ENCODE measurements at places on chromosomes 2 and 18.

DNA sequence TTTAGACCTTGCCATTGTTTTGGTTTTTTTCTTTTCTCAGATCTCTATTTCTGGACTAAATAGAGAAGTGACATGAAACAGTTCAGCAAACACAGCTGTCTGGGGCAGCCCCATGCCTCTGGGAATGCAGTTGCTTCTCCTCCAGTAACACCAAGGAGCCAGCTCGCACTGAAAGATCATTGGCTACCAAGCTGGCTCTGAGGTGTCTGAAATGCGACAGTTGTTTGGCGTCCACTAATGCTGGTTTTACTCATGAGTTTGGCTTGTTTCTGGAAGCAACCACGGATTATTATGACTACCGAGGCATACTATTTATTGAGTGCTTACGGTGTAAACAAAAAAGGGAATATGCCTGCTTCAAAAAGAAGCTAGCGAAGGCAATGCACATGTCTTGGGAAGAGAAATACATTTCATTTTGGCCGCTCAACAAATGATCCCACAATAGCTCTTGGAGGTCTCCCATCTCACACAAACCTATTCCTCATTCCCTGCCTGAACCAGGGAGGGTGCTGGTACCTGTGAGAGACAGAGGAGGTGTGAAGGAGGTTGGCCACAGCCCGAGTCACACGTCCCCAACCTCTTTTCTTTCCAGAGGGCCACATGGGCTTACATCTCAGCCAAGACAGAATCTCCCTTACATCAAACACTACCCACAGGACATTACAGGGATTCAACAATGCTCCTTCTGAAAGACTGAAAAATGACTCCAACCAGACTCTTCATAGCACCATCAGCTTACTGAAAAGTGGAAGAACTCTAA, 37.5 kb upstream of the NEB start:
- DNase-seq = no peak

DNA sequence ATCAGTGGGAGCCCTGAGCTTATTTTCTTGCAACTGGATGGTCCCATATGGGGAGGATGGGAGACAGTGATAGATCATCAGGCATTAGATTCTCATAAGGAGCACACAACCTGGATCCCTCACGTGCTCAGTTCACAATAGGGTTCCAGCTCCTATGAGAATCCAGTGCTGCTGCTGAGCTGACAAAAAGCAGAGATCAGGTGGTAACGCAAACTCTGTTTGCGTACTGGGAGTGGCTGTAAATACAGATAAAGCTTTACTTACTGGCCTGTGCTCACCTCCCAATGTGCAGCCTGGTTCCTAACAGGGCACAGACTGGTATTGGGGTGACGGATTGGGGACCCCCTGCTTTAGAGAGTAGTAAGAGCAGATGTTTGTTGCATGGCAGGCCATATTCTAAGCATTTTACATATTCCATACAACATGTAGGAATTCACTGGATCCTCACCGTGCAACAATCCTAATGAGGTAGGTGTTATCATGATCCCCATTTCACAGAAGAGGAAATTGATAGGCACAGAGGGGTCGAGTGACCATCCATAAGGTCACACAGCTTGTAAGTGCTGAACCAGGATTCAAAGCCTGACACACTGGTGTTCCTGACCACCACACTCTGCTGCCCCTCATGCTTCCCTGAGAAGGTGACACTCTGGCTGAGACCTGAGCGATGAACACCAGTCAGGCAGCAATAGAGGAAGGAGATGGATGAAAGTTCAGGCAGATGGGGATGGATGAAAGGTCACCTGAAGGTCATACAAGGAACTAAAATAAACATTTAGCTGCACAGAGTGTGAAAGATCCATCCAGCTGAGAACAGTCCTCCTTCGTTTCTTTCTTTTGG, 15.7 kb upstream of the MAT2A start:
- DNase-seq = no peak

DNA sequence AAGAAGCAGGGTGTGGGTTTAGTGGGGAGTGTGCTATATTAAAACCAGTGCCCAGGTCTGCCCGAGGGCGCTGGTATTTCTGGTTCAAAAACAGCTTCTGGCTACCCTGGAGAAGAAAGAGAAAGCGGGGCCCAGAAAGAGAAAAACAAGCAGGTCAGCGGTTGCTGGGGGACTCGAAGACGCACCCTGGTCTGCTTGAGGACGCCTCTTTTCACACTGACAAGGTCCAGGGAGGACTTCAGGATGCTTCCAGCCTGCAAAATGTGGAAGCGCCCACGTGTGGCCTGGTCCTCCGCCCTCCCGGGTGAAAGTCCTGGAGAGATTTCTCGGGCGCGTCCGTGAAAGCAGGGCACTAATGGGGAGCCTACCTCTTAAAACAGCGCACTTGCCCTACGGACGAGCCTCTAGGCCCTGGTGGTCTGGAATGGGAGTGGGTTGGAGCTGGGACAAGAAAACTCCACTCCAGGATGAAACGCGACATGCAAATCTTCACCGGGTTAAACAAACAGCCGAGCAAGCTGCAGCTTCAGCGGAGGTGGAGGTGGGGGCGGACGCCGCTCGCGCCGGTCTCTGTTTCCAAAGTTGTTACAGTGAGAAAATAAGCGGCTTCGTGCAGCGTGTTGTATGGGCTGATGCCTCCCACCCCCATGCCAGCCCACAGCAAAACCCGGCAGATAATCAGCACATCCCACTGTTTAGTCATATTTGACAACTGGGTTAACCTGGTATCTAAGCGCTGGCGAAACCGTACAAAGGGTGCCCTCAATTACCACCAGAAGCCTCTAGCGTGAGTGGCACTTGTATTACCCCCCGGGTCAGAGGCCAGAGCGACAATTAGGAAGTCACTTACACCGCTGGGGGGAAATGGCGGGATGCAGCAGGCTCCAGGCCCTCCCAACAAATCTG, 1.1 kb upstream of the SP9 start:
- no peak for DNase-seq

GRCh38 chr18:74506448-74507084, 10.4 kb downstream of the CNDP2 start:
- DNase-seq = no peak

- no peak for DNase-seq
Measured at GRCh38 chr2:173101687-173102086, 26.0 kb downstream of the MAP3K20 start.

DNA sequence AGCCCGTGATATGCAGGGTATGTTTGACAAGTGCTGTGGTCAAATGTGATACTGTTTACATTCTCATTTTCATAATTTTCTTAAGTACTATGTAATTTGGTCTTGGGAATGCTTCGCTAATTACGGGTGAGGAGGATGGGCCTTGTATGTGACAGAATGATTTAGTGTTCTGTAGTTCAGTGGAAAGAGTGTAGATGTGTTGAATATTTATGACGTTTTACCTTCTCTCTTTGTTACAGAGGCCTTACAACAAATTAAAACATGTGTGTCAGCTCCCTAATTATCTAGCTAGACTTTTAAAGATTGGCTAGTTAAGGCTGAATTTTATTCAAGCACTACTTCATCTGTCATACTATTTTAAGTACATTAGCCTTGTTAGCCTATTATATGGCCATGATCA, 10.6 kb upstream of the CHRNA1 start:
- DNase-seq = no peak

- DNase-seq = no peak
Measured at GRCh38 chr2:164061129-164061746, 325.4 kb upstream of the FIGN start.

DNA sequence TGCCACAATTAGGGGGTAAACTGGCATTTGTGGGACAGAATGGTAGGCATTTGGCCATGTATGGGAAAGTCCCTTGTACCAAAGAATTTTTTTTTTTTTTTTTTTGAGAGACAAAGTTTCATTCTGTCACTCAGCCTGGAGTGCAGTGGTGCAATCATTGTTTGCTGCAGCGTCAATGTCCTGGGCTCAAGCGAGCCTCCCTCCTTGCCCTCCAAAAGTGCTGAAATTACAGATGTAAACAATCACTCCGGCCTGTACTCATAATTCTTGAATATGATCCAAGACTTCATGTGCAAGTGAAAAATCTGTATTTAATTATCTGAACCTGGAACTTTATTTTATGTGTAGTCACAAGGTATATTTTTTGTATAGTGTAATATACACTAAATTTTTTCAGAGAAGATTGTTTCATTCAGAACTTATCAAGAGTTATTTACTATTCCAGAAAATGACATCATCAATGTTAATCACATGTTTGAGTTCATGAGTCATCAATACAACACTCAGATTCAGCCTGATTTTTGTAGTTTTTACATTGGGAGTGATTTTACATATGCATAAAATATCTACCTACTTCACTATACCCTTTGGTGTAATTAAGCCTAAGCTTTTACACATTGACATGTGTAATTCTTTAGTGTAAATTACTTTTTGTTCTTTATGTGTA, 138.7 kb upstream of the L3MBTL4 start:
- DNase-seq = no peak

DNA sequence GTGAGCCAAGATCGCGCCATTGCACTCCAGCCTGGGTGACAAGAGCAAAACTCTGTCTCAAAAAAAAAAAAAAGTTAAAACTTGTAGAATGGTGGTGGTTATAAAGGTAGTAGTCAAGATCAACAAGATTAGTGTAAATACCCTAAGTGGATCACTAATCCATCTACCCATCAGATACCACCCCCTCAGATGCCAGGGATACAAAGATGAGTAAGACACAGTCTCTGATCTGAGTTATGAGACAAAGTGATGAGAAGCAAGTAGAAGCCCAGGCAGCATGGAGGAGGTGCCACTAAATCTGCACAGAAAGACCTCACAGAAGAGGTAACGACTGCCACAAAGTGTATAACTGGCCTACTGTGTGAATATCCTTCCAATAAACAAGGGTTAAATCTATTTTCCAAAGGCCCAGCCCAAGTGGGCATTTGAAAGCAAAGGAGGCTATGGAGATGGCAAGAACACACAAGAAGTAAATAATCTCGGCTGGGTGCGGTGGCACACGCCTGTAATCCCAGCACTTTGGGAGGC, 20.2 kb downstream of the NFE2L2 start:
- DNase-seq = no peak

GRCh38 chr2:235850771-235851551, 317.2 kb downstream of the GBX2 start:
- DNase-seq = no peak

DNA sequence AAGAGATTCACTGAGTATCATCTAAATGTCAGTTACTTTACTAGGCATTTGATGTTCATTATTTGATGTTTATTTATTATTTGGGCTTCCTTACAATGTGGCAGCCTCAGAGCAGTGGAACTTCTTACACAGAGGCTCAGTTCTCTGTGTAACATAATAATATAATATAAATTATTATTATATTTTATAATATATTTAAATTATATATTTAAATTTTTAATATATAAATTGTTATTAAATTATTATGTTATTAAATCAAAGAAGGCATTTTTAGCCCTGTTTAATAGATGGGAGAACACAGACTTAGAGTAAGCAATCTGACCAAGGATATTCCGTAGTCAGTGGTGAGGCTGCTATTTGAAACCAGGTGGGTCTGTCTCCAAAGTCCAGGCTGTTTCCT, 315.3 kb upstream of the SKOR2 start:
- no peak for DNase-seq

DNA sequence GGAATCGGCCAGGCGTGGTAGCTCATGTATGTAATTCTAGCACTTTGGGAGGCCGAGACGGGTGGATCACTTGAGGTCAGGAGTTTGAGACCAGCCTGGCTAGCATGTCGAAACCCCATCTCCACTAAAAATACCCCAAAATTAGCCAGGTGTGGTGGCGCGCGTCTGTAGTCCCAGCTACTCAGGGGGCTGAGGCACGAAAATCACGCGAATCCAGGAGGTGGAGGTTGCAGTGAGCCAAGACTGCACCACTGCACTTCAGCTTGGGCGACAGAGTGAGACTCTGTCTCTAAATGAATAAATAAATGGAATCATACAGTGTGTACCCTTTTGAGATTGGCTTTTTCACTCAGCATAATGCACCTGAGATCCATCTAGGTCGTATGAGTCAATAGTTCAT, 19.4 kb upstream of the TTC39C start:
- DNase-seq = no peak

GRCh38 chr2:39020383-39020782, 100.5 kb downstream of the SOS1 start:
- no peak for DNase-seq

- no peak for DNase-seq
Measured at GRCh38 chr2:44579837-44580230, 218.1 kb downstream of the CAMKMT start.

DNA sequence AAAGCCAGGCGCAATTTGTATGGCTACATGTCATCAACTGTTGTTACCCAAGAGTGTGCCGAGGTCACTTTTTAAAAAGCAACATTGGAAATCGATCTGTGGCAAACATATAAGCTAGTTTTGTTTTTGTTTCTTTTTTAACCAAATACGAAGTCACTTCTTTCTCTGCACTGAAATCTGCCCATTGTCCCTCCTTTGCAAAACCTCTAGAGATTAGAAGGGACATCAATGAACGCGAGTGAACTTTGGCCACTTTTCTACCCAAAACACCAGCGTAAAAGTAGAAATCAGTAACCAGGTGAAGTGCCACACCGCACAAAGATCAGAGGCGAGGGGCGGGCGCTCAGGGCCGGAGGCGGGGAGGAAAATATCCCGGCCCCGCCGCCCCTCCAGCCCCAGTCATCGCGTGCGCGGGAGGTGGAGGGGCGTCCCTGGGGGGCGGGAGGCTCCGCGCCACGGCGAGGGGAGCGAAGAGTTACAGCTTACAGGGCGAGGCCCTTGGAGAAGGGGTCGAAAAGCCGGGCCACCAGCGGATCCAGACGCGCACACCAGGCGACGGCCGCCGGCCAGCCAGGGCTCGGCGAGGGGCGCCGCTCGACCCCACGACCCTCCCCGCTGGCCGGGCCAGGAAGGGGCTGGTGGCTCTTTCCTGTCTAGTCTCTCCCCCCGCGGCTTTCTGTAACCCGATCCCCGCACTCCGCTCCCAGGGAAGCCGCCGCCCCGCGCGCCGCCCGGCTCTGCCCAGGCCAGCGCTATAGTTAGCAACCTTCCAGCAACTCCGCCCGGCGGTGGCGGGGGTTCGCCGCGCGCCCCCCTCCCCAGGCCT, 993 bp downstream of the RBMS1 start:
- peak; percentile 86 for DNase-seq

GRCh38 chr2:239926587-239927232, 98.4 kb downstream of the NDUFA10 start:
- DNase-seq = peak; percentile 4

Measured in posterior cingulate gyrus (tissue), 11 donors.